NCI-H1417 treated with DMSO at 0.1 percent for 48 hours (cell line): ENCODE measurements at places on chromosomes 4 and X.

DNA sequence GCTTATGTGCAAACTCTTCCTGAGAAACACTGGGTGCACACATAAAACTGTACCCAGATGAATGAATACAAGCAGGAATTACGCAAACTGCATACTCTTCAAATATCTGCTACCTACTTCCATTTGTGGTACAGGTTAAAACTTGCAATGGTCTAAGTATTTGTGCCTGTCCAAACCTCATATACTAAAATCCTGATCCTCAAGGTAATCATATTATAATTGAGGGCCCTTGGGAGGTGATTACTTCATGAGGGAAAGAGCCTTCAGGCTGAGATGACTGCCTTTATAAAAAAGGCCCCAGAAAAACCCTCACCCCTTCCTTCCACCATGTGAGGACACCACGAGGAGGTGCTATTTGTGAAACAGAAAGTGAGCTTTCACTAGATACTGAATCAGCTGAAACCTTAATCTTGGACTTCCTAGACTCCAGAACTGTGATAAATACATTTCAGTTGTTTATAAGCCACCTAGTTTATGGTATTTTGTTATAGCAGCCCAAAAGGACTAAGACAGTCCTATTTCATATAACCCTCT lies 1977.2 kb downstream of the PCDH7 start:
- DNase-seq = no peak

GRCh38 chr4:176498617-176499256 lies 179.0 kb downstream of the SPCS3 start:
- no peak for DNase-seq

- DNase-seq = no peak
Measured at GRCh38 chrX:119640731-119641170, 34.5 kb upstream of the NKRF start.

GRCh38 chrX:65690057-65690855 lies 22.8 kb downstream of the MSN start:
- DNase-seq = no peak

DNA sequence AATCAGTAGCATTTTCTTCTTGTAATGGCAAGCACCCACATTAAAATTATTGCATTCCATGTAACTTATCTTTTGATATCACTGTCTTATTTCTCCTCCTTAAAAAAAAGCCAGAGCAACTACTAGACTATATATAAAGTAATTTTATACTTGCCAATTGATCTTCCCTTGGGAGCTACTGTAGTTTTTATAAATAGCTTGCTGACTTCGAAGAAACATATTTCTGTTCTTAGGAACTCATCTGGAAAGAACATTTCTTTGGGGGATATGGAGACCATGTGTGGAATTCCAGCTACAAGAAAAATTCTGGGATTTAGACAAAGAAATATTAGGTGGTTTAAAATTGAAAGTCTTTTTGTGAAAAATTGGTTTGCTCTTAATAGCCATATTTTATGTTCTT lies 94.9 kb downstream of the BMPR1B start:
- DNase-seq = no peak

DNA sequence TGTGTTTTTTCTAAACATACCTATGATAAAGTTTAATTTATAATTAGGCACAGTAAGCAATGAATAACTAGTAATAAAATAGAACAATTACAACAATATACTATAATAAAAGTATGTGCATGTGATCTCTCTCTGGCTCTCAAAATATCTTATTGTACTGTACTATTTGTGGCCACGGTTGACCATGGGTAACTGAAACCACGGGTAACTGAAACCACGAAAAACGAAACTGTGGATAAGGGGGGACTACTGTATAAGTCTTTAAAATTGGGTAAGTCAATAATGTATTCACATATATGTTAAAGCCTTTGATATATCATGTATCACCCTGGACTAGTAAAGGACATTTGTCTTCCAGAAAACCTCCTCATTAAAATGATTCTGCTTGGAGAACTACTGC lies 20.0 kb downstream of the TMEM154 start:
- DNase-seq = no peak

GRCh38 chrX:68721546-68721945 lies 74.1 kb downstream of the STARD8 start:
- DNase-seq = no peak

DNA sequence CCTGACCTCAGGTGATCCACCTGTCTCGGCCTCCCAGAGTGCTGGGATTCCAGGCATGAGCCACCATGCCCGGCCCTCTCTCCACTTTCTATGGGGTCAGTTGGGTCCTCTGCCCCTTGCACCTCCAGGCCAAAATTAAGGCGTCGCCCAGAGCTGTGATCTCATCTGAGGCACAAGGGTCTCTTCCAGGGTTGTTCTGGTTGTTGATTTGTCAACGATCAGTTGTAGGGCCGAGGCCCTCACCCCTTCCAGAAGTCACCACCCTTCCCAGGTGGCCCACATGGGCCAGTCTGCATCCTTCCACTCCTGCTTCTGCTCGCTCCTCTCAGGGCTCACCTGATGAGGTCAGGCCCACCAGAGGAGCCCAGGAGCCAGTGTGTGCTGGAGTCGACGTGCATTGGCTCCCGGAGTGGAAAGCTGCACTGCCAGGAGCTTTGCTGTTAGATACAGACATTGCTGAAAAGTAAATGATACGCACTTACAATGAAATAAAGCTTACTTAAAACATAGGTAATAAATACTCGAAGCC lies 14.3 kb upstream of the TMEM271 start:
- DNase-seq = no peak

- DNase-seq = no peak
Measured at GRCh38 chr4:105088110-105088879, 58.4 kb upstream of the TET2 start.

DNA sequence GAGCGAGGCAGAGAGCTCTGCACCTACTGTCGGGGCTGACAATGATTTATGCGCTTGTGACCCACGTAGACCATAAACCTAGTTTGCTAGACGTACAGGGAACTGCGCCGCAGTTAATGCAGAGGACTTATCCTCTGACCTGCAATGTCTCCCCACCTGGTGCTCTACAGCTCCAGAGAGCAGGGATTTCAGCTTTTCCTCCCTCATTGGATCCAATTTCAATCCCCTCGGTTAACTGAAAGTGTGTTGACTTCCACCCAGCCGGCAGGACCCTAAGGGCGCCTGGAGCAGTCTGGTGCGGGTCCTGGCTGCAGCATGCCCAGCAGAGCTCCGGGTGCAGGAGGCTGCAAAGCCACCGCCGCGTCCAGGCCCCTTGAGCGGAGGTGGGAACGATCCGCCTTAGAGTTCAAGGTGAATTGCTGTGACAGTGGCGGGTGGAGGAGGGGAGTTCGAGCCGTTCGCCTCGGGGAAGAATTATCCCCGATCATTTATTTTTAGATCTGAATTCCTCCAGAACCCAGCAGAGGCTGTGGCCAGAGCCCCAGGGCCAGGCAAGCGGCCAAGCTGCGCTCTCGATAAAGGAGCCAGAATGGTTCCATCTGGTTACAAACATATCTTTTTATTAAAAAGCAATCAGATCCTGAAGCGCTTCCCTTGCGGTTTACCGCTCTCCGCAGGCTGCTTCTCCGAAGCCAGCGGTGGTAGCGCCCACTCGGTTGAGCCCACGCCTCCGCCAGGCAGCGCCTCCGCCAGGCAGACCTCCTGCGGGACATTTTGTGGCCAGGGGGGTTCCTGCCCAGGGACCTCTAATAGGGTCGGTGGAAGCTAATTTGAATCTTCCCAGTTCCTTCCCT lies 66.0 kb downstream of the FBXO8 start:
- DNase-seq = no peak

- DNase-seq = no peak
Measured at GRCh38 chr4:2303686-2304320, 41.9 kb upstream of the MXD4 start.

- DNase-seq = no peak
Measured at GRCh38 chr4:145735827-145736226, 55.9 kb downstream of the C4orf51 start.

GRCh38 chr4:189767941-189768340 lies 172.7 kb upstream of the FRG1 start:
- no peak for DNase-seq

DNA sequence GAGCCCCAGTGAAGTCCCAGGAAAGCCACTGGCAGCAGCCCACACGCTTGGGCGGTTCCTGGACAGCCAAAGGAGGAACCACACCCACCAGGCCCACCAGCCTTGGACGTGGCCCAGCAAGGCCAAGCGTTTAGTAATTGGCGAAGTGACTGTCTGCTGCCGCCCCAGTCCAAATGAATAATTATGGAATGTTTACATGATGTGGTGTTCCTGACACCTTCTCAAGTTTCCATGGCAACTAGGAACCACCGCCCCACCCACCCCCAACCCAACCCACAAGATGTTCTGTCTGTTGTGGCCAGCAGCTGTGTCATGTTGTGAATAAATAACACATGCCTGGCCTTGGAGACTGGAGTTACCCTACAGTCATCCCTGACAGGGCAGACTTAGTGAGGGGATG lies 22.3 kb downstream of the APLN start:
- no peak for DNase-seq

GRCh38 chr4:145709843-145710242 lies 29.9 kb downstream of the C4orf51 start:
- DNase-seq = no peak

GRCh38 chr4:127469959-127470809 lies 162.6 kb upstream of the INTU start:
- DNase-seq = no peak

DNA sequence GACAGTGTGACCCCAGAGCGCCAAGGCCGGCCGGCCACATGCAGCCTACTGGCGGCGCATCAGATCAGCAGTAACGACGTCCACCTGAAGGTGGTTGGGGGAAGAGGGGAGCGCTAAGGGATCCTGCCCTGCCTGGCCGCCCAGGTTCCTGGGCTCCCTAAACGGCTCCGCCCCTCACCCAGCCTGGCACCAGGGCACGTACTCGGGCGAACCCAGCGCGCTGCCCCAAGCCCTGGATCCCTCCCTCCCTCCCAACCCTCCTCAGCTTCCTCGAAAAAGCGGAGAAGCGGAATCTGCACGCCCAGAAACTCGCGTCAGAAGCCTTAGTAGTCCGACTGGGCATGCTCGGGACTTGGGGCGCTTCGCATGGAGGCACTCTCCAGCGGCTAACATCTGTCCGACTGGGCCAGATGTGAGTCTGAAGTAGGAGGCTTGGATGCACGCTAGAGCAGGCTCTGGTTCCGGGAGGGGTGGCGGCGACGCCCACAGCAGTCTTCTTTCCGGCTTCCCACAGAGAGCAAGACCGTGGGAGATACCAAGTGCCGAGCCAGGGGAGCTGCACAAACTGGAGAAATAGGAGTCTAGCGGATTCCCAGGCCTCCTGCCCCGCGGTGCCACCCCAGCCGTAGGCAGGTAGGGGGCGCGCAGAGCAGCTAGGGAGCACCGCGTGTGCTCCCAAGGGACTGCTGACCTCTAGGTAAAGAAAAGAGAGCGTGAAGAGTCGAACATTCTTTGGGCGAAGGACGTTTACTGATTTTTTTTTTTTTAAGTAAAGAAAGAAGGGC lies 114.3 kb upstream of the TEX13C start:
- no peak for DNase-seq

GRCh38 chr4:66048861-66049260 lies 378.6 kb upstream of the EPHA5 start:
- DNase-seq = no peak

DNA sequence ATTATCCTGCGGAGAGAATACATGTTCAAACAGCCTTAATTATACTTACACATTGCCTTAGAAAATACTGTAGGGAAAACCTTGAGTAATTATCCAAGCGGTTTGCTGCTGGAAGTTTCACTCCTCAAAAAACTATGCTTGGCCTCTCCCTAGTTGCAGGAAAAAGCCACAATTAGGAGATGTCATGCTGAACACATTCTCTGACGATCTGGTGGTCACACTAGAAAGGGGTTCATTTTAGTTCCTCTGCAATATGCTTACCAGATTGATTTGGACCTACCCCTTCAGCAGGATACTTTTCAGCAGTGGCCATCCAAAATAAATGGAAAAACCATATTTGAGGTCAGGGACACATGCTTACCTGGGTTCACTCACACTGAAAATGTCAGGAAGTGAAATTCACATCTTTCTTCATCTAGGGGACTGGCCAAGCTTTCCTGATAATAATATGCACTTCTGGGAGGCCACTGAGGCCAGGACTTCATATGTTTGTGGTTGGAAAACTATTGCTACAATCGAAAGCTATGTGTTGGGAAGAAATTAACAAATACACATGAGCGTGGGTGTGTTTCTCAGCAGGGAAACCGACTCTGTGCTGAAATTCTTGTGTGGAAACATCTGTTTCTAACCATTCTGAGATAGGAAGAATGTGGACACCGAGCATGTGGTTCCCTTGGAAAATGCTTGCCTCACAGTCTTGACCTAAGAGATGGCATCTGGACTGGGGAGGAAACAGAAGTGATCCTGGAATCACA lies 68.8 kb downstream of the ATXN3L start:
- no peak for DNase-seq

DNA sequence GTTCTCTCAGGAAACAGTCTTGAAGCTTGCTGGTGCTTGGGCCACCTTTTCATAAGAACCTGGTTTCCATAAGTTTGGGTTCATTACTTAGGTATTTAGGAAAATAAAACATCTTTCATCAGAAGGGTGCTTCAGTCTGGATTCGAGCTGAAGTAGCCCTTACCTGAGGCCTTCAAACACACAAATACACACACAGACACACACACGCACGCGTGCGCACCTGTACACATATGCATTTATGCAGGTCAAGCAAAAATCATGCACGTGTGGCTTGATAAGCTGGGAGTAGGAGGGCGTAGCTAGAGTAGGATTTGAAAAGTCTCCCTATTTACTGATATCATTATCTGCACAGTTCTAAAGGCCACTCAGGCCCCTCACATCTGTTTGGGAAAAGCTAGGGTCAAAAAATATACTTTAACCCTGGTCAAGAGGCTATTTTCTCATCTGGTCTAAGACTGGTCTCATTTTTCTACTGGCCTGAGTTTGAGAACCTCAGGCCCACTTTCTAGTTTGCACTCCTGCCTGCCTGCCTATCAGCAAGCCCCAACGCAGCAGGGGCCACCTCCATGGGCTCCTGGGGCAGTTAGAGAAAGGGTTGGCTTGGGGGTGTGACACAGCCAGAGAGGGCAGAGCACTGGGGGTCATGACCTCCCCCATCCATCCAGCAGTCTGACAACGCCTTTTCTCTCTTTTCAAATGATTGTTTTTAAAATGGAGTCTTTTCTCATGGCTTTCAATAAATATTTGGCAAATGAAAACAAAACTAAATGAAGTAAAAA lies 64.3 kb downstream of the RASL11B start:
- DNase-seq = no peak

DNA sequence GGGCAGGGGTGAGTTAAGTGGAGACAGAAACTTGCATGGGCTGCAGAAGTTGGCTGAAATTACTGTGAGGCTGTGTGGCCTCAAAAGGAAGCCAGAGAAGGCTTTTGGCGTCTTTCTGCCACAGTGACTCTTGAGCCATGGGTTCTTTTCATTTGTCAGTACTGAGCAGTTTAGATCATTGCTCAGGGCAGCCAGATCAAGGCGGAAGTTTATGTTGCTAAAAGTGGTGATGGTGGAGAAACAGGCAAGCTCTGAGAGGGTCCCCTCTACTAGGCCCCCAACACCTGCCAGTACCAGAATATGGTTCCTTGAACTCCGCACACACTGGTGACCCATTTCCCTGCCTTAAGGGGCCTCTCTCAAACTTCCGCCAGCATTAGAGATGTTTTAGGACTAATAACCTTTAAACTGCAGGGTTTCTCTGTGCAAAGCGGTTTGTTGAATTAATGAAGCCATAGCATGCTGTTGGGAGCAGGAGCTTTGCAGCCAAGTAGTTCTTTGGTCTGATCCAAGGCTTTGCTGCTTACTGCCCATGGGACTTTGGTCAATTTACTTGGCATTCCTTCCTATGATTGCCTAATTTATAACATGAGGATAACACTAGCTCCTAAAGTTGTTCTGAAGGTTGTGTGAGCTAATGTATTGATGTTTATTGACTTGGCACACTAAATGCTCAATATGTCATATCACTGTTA lies 34.5 kb downstream of the RNF175 start:
- no peak for DNase-seq

- no peak for DNase-seq
Measured at GRCh38 chr4:161376275-161376674, 787.5 kb downstream of the FSTL5 start.
